NCI-H1417 (cell line): ENCODE measurements at places on chromosomes 6 and 20.
A peak's percentile ranks its signal among the peaks of the same experiment; 100 is the strongest.

- DNase-seq: no peak
Measured at GRCh38 chr6:72386324-72386723, 235.5 kb upstream of the KCNQ5 start.

DNA sequence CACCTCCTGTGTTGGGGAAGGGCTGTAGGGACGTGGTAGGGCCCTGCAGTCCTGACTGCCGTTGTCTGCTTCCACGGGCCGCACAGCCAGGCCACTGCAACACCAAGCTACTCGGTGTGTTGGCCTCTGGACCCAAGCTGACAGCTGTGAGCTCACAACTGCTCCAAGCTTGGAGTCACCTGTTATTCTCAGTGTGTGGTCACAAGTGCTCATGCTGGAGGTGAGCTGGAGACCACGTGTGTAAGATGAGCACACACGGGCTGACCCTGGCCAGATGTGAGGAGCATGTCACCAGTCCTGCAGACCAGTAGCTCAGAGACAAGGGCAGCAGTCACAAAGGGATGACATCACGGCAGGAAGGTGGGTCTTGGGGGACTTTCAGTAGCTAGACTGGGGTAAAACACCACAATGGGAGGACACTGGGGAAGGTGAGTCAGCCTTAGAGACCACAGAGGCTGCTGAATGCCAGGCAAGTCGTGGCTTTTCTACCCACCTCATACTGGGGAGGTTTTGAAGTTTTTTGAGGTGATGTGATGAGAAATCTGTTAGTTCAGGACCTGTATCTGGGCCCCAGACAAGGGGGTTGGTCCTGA lies 87.3 kb downstream of the FAM120B start:
- no peak for DNase-seq

DNA sequence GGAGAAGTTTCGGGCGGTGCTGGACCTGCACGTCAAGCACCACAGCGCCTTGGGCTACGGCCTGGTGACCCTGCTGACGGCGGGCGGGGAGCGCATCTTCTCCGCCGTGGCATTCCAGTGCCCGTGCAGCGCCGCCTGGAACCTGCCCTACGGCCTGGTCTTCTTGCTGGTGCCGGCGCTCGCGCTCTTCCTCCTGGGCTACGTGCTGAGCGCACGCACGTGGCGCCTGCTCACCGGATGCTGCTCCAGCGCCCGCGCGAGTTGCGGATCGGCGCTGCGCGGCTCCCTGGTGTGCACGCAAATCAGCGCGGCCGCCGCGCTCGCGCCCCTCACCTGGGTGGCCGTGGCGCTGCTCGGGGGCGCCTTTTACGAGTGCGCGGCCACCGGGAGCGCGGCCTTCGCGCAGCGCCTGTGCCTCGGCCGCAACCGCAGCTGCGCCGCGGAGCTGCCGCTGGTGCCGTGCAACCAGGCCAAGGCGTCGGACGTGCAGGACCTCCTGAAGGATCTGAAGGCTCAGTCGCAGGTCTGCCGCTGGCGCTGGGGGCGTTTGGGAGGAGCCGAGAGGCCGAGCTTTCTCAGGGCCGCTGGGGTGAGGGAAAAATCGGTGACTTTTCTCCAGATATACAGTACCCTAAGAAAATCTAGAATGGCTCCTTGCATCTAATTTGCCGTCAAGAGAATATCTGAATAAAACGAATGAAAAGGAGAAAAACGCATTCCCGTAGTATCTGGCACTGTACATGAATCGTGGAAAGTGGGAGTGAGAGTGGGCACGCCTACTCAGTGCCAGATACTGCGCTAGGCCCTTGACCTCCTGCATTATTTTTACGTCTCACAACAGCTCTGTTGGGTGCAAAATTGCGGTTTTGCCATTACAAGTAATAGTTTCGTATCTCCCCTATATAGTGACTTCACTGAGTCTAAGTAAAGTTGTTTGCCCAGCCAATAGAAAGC lies 1.0 kb downstream of the CALHM6 start:
- DNase-seq: peak; percentile 76

- no peak for DNase-seq
Measured at GRCh38 chr20:36876473-36876833, 515 bp downstream of the TLDC2 start.

GRCh38 chr6:68756454-68757375 lies 121.6 kb downstream of the ADGRB3 start:
- no peak for DNase-seq

GRCh38 chr6:47288267-47289090 lies 21.2 kb downstream of the TNFRSF21 start:
- peak; percentile 63 for DNase-seq

GRCh38 chr6:5361396-5361795 lies 100.1 kb downstream of the FARS2 start:
- DNase-seq: peak; percentile 2

- no peak for DNase-seq
Measured at GRCh38 chr20:53815509-53815908, 221.9 kb upstream of the ZNF217 start.
